Activated CD4-positive, alpha-beta T cell treated with anti-CD3 and anti-CD28 coated beads, Interleukin-2, amount 50 U/mL, for 1 hour (primary cell): ENCODE measurements at places on chromosomes 6 and 20.

DNA sequence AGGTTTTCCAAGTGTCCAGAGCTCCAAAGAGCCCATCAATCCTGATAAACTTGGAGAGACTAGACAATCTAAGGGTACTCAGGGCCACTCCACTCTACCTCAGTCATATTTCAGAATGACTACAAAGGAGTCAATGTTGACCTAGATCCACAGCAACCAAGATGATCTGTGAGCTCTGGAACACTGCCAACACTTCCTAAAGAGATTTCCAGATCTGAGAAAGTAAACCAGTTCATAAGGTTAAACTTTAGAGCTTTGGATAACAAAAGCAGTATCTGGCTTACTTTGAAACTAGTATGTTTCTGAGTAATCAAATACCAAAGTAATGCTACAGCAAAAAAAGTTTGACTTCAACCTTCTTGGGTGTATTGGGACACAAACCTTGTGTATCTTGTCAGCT lies 122.7 kb downstream of the BTBD9 start:
- DNase-seq: no peak

- DNase-seq: peak; percentile 46
Measured at GRCh38 chr6:41846666-41847237, 48.4 kb downstream of the USP49 start.

DNA sequence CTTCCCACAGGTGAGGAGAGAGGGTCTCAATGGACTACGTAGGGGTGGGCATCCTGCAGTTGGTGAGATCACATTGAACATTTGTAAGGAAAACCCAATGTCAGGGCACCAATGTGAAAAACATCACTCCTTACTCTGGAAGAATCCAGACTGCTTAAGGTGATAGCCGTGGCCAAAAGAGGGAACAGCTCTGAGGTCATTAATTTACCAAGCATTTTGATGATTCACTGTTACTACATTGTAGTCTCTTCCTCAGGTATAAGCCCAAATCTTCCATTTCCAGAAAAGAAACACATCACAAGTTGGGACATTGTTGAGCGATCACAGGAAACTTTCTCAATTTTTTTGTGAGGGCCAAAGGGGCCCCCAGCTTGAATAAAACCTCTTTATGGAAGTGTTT lies 61.1 kb upstream of the SPTLC3 start:
- no peak for DNase-seq

- no peak for DNase-seq
Measured at GRCh38 chr20:10367693-10367942, 66.4 kb downstream of the MKKS start.

DNA sequence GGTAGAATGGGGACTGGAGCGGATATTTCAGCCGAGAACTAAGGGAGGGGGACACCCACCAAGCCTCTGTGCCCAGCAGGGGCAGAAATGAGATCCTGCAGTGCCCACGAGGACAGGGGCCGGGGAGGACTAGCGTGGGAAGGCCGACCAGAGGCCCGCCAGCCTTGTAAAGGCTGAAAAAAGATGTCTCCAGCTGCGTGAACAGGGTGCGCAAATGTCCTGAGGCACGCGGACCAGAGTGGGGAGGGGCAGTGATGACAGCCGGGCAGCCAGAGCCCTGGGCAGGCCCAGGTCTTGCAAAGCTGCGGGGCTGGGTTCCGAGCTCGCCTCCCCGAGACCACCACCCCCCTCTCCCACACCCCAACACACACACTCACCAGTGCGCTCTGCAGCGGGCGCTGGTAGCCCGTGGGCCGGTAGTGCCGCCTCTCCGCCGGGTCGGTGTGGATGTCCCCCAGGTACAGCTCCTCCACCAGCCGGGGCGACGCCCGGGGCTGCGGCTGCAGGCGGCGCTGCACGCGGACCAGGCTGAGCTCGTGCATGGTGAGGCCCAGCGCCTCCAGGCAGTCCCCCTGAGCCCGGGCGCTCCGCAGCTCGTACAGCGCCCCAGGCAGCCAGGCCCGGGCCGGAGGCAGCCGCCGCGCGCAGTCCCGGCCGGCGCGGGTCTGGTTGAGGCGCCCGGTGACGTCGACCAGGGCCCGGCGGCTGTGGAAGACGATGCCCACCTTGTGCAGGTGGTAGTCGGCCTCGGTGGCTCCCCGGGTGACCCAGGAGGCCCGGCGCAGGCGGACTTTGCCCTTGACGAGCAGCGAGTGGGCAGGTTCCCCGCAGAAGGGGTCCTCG lies 48.2 kb downstream of the APCDD1L start:
- no peak for DNase-seq

- DNase-seq: no peak
Measured at GRCh38 chr20:54056762-54057639, 13.4 kb downstream of the BCAS1 start.

GRCh38 chr6:1817033-1817761 lies 207.5 kb downstream of the FOXC1 start:
- DNase-seq: no peak

DNA sequence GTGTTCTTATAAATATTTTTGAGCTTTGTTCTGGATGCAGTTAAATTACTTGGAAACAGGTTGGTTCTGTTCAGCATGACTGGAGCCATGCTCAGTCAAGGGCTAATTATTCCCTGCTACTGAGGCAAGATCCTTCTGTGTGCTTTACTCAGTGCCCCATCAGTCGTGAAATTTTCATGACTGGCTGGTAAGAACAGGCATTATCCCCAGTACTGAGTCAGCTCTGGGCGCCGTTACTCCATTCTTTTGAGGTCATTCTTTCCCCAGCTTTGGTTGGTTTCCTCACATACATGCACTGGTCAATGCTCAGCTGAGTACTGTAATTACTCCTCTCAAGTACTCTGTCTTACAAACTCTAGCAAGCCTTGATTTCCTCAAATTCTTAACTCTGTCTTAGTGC lies 71.3 kb downstream of the CDKAL1 start:
- no peak for DNase-seq

DNA sequence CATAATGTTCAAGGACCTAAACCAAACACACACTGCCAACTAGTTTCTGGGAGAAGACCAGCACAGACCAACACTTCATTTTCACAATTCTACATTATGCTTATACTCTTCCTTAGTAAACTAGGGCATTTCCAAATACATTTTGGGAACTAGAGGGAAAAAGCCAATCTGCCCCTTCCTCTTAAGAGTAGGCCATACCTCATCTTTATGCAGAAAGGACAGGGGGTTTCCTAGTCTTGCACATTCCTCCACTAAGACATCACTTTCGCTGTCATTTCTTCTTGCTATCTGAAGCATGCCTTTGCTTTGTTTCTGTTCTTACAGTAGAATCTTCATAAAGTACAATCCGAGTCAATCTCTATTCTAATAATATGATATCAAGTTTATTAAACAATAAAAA lies 105.7 kb downstream of the SMLR1 start:
- no peak for DNase-seq

GRCh38 chr6:37137201-37138090 lies 32.5 kb upstream of the PIM1 start:
- peak; percentile 11 for DNase-seq

DNA sequence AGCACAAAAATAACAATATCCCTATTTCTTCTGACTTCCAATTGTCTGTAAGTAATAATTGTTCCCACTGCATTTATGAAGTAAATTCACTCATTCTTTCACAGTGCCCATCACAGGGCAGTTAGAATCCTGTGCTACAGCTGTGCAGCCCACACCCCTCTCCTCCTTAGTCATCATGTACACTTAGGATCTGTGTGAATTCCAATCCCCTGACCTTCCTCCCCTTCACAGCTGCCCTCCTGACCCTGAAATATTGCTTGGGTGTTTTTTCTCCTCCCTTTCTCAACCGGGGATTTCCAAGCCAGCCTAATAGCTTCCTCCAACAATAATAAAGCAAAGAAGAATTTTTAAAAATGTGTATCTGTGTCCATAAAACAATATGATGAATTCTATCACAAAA lies 91.5 kb upstream of the BEND6 start:
- DNase-seq: no peak

- DNase-seq: no peak
Measured at GRCh38 chr6:169501128-169501527, 200.7 kb downstream of the WDR27 start.

- no peak for DNase-seq
Measured at GRCh38 chr6:117174835-117175360, 90.5 kb upstream of the VGLL2 start.

GRCh38 chr6:78867020-78867369 lies 356 bp upstream of the IRAK1BP1 start:
- DNase-seq: no peak

DNA sequence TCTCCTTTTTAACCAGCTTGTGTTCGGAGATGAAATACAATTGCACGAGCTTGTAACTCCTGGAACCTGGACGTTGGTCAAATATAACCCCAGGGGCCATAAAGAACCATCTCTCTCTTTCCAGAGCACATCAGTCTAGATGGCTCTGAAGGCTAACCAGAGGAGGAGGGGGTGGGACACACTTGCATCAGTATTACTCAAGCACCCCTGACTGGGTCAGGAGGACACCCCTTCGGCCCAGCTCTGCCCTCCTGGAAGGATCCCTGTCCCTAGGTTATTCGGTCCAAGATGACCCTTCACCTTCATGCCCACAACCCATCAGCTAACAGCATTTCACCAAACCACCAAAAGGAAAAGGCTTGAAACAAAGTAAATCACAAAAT lies 67.1 kb downstream of the FYN start:
- DNase-seq: no peak

- no peak for DNase-seq
Measured at GRCh38 chr6:136864676-136865075, 42.3 kb downstream of the PEX7 start.

- DNase-seq: no peak
Measured at GRCh38 chr20:62430866-62431447, 3.6 kb upstream of the RBBP8NL start.

DNA sequence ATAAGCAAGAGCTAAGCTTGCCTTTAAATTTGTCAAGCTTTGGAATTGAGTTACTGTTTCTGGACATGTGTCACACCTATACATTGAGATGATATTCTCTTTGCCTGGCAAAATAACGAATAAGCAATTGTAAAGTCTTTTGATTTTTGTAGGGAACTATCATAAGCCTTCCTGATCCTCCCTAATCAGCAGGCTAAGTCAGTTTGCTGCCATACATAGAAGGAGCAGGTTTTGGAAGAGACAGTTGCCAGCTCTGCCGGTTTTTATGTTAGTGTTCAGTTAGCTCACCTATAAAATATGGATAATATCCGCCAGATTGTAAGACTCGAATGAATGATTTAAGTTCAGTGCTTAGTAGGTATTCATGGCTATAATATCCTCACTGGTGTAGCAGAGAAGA lies 34.4 kb upstream of the BCAS1 start:
- no peak for DNase-seq

DNA sequence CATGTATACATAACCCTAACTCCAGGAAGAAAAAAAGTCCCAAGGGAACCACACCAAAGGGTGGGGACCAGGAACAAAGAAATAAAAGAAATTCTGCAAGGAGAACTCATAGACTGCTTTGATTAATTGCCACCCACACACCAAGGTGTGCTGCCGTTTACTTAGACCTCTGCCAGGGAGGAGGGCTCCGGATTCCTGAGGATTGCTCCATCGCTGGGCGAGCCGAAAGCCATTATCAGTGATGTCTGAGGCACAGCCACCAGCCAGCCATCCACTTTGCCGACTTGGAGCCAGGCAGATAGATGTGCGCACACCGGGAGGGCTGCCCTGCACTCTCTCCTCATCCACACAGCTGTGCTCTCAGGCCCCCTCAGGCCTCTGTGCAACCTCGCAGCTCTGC lies 272.7 kb upstream of the FOXQ1 start:
- no peak for DNase-seq

GRCh38 chr20:51731731-51732095 lies 36.5 kb downstream of the ATP9A start:
- DNase-seq: no peak

DNA sequence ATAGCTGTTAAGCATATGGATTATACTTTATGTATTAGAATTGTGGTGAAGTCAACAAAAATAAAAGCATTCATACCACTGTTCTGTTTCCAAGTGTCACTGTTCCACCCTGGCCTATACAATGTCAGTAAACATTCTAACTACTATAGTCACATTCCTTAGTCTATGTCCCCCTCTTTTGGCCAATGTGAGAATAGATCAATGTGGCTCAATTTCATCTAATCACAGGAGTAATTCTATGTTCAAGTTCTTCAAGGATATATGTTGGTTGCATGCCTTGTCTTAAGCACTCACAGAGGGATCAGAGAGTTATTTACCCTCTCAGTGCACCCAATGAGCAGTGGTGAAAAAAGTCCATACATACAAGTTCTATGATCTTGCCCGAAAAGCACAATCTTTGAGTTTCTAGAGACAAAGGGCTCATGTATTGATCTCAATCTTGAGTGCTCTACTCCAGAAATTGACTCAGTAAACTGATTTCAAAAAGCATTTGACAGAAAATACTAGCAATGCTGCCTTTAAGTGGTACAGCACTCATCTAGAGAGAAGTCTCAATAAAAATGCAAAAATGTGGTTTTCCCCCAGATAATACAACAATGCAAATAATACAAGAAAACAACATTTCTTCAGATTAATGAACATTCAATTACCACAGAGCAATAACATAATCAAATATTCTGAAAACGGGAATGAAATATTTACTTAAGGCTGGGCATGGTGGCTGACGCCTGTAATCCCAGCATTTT lies 16.5 kb downstream of the SMLR1 start:
- DNase-seq: no peak
